Temporal lobe (tissue), 4 donors: ENCODE measurements at places on chromosomes 1 and 21. TPM values are rescaled to one million over a fixed set of nuclear protein-coding genes. Genes with fewer than 3 reads are reported as not detected.

Gene C4BPA
- total RNA-seq: not detected

Gene CDC42
- 313 TPM for total RNA-seq

Gene SH2D2A
- 0.25 TPM for total RNA-seq

Gene CD2
- not detected for total RNA-seq

Gene E2F2
- 0.74 TPM for total RNA-seq

Gene C8B
- total RNA-seq: not detected

Gene GRIK3
- 34.7 TPM for total RNA-seq

Gene NGF
- total RNA-seq: 0.74 TPM

Gene FCER1G
- total RNA-seq: 1.2 TPM

Gene MRPS14
- 34.9 TPM for total RNA-seq

Gene TENT5C
- total RNA-seq: 4.2 TPM

Gene WNT2B
- 1.5 TPM for total RNA-seq

Gene IL24
- total RNA-seq: not detected

Gene LHX8
- under 0.01 TPM for total RNA-seq

Gene IL22RA1
- not detected for total RNA-seq

Gene HHIPL2
- total RNA-seq: 0.25 TPM

Gene INKA2
- 2.7 TPM for total RNA-seq

Gene RGS18
- 0.25 TPM for total RNA-seq

Gene TEDDM1
- total RNA-seq: not detected

Gene IFI6
- total RNA-seq: 27.5 TPM

Gene SYT2
- total RNA-seq: 0.98 TPM

Gene SPRR2A
- total RNA-seq: not detected

Gene CD58
- 4.7 TPM for total RNA-seq

Gene EEIG2
- 45.7 TPM for total RNA-seq

Gene NUAK2
- total RNA-seq: 0.98 TPM

Gene S100A12
- 1.7 TPM for total RNA-seq

Gene LORICRIN
- 0.25 TPM for total RNA-seq

Gene CEP85
- 11.3 TPM for total RNA-seq

Gene ENO1
- 223 TPM for total RNA-seq

Gene KRTAP13-1
- total RNA-seq: not detected

Gene MCOLN2
- total RNA-seq: not detected

Gene DCST1
- 0.25 TPM for total RNA-seq

Gene FNDC5
- total RNA-seq: 15.0 TPM

Gene FCRL6
- 0.25 TPM for total RNA-seq

Gene PCNX2
- 78.2 TPM for total RNA-seq

Gene LCE1E
- not detected for total RNA-seq

Gene PLCH2
- 9.1 TPM for total RNA-seq

Gene PTPRC
- 3.0 TPM for total RNA-seq

Gene MYCL
- 7.4 TPM for total RNA-seq

Gene FMO2
- 0.25 TPM for total RNA-seq
